RKO (cell line): ENCODE measurements at places on chromosomes 5 and 9.
A peak's percentile ranks its signal among the peaks of the same experiment; 100 is the strongest.

- peak; percentile 77 for DNase-seq
These were observed 183.0 kb upstream of the FTMT start for GRCh38 chr5:121668635-121669034.

DNA sequence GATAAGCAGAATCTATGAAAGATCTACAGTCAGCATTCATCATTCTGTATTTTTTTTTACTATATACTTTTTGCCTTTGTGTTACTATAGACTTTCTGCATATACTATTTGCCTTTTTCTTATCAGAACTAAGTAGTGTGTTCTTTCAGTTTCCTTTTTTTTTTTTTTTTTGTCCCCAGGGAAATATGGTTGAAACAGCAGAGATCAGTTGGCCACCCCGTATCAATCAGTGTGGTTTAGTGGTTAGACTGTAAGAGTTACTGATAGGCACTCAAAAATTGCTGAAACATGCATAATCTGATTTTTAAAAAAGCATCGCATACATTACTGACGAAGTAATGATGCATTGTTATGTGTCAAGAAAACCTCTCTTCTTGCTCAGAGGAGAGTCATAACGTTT, 990.8 kb upstream of the EDIL3 start:
- DNase-seq: no peak

DNA sequence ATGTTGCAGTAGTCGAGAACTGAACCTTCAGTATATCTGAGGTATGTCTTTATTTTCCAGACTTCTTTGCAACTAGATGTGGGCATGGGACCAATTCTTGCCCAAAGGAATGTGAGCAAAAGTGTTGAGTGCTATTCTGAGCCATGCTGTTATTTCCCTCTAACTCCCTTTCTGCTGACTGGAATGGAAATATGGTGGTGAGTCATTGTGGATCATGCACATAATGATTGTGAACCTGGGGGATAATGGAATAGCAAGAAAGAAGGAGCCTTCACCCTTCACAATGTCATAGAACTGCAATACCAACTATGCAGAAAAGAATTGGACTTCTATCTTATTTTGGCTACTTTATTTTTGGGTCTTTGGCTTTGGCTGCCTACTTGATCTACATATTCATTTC, 10.3 kb upstream of the DOCK2 start:
- peak; percentile 6 for DNase-seq

GRCh38 chr5:141909212-141909611, 14.5 kb upstream of the DELE1 start:
- no peak for DNase-seq

DNA sequence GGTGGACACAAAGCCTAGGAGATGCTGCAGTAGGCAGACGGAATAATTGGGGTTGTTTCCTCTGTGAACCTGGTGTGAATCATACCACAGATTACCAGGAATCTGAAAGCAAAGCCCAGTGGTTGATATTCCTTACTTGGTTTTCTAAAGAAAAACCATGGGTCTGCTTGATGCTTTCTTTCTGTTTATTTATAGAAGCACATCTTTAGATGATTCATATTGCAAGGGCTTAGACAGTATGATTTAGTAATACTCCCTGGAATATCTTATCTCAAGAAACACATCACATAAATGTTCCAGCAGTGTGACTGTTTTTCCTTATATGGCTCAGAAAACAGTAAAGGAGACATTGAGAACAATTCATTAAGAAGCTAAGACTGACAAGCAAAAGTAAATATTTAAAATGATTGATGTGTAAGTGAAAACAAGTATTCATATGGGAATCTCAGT, 623.3 kb downstream of the RAB3C start:
- DNase-seq: no peak

GRCh38 chr9:110129425-110129824, 78.5 kb downstream of the C9orf152 start:
- no peak for DNase-seq

GRCh38 chr5:69367697-69368279, 1.5 kb downstream of the AK6 start:
- DNase-seq: peak; percentile 39

GRCh38 chr5:960551-960950, 48.1 kb upstream of the NKD2 start:
- no peak for DNase-seq

GRCh38 chr9:88835772-88836171, 155.5 kb upstream of the S1PR3 start:
- no peak for DNase-seq

DNA sequence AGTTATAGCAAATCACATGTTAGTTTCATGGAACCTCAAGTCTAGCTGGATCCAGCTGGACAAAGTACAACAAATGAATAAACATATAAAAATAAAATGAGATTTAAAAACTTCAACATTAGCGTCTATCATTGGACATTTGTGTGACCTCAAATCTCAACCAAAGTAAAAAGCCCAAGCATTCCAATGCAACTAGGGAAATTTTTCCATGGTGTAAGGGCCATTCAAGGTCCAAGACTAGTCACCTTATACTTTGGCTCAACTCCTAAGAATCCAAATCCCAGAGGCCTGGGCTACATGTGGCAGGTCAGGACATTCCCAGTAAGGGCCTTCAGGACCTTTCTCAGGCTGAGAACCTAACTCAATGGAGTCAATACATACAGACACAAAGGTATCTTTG, 137.4 kb upstream of the DMAC1 start:
- DNase-seq: no peak

DNA sequence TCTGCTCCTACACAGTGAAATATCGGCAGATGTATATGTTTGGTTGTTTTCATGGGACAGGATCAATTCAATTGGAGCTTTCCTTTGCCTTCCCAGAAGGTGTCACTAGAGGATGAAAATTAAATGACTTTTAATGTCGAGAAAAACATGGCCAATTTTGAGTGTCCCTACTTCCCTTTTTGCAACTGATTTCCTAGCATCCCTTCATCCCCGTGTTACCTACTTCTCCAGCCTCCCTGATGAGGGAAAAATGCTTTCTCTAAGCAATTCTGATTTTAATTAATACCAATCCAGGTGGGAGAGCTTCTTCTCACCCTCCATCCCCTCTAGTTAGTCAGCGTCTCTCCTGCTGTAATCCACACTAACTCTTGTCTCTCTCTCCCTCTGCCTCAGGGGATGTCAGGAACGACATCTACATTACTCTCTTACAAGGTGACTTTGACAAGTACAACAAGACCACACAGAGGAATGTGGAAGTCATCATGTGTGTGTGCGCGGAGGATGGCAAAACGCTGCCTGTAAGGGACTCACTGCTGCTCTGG, 64.9 kb downstream of the DOCK2 start:
- peak; percentile 15 for DNase-seq

DNA sequence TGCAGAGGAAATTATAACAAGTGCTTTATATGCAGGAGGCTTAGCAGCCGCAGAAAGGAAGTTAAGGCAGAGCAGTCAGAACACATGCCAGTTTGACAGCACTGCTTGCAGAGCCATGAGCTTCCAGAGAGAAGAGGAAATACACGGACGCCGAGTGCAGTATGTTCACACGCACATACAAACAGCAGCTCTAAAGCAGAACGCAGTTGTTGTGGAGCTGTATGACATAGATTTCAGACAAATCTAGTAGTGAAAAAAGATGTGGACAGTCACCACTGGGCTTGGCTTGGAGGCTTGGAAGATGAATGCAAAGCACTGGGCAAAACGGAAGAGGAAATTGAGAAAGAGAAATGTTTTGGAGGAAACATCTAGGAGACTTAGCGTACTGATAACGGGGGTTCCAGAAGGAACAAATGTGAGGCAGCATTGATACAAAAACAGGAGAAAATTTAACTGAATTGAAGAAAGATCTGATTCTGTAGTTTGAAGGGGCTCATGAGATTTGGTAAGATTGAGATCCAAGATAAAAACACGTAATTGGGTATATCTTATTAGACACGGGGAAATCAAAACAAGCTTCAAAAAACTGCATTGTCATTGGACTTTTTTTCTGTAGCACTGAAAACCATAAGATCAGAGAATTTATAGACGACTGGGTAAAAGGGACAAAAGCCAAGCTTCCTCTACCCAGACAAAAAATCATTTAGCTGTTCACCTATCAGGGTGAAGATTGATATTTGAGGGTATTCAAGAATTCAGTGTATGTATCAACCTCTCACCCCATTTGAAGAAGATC, 19.6 kb upstream of the ROPN1L start:
- no peak for DNase-seq

DNA sequence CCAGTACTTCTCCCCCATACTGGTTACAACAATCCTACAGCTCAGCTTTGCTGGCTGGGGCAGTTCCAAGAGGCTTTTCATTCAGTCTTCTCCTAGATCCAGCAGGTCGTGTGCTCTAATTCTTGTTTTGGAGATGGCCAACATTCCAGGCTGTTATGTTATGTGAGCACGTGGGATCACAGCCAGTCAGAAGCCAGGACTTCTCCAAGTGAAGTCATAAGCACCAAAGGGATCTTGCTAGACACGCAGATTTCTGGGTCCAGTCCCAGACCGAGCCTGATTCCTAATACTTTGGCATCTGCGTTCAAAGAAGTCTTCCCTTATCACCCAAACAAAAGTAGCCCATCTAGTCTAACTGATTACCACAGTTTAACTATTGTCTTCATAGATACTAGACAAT, 1.4 kb upstream of the LARP1 start:
- DNase-seq: peak; percentile 88

DNA sequence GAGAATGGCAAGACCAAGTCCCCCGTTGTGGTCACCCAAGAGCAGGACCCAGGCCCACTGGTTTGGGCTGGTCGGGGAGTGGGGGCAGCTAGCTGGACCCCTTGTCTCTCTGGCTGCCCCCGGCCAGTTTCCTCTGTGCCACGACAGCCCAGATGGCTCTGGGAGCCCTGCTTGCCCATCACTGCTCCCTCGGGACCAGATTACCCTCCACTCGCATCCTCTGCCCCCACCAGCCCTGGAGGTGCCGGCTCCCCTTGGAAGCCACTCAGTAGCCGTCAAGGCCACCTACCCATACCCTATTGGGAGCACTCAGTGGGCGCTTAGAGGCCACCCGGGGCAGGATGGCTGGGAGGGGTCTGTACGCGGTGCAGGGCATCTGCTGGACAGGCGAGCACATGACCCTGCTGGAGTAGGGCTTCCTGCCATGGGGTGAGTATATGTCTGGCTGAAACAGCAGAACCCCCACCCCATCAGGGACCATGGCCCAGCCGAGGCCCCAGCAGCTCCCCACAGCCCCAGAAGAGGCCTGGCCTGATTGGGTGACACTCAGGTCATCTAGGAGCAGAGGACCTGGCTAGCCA, 70.0 kb downstream of the ZNF354C start:
- no peak for DNase-seq

DNA sequence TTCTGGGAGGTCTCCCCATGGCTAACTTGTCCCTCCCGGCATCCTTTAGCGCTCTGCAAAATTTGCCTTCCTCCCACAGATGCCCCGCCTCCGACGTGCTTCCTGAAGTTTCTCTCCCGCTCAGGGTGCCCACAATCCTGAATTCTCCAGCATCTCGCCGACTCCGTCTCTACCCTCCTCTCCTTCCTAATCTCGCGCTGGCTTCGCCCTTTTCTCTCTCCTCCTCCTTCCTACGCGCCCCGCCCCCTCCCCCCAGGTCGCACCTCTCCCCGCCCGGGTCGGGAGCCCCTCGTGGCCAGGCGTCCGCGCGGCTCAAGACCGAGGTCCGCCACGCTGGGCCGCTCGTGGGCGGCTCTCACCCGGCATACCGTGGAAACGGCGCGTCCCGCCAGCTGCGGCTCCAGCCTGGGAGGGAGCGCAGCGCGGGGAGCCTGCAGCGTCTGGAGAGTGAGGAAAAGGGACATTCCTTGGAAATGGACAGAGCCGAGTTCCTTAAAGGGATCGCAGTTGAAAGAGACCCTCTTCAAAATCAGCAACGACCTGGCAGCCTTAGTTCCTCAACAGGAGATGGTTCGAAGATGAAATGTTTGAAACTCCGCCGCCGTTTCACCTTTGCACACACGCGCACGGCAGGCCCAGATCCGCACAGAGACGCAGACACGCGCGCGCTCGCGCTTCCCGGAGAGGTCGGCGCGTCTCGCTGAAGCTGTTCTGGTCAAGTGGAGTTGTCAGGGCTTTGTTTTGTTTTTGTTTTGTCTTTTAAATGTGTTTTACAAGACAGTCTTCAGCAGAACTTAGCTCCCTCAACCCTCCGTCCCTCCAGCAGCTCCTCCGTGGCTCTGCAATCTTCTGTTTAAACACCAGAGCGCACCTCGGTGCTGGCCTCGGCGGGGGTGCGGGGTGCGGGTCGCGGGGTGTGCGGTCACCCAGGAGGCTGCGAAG, 5.0 kb upstream of the IRX2 start:
- DNase-seq: no peak

- DNase-seq: peak; percentile 62
These were observed 31.7 kb downstream of the MRPL22 start for GRCh38 chr5:154972476-154973080.

DNA sequence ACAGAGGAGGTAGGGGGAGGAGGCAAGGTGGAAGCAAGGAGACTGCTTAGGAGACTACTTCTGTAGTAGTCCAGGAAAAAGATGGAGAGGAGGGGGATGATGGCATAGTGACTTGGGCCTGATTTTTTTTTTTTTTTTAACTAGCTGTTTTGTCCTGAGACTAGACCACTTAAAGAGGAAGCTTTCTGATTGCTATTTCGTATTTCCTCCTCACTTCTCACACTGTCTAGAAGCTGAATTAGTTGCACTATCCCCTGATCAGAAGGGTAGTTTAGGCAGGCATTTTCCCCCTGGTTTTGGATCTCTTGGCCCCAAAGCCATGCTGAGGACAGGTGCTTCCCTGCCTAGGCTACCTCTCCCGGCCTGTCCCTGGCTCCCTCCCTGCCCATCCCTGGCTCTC, 14.9 kb downstream of the LARP1 start:
- no peak for DNase-seq

GRCh38 chr9:114592356-114592755, 4.8 kb downstream of the ATP6V1G1 start:
- DNase-seq: no peak

GRCh38 chr9:123741214-123741613, 188.7 kb downstream of the DENND1A start:
- no peak for DNase-seq

DNA sequence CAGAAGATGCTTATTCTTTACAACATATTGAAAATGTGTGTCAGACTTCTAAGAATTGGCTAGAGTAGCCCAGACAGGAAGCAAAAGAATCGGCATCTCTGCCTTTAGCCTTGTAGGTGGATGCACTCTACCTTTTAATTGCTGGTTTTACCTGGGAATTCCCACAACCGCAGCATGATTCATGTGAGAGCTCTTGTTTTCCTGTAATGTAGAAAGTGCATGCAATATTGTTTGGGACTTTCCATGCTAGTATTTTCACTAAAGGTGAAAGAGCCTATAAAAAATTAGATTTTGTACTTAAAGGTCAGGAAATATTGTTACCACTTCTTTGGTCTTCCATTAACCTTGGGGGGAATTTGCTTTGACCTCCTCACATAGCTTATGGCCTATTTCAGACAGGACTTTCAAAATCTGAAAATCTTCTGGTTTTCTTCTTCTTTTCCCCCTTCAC, 89.8 kb downstream of the NTRK2 start:
- no peak for DNase-seq

DNA sequence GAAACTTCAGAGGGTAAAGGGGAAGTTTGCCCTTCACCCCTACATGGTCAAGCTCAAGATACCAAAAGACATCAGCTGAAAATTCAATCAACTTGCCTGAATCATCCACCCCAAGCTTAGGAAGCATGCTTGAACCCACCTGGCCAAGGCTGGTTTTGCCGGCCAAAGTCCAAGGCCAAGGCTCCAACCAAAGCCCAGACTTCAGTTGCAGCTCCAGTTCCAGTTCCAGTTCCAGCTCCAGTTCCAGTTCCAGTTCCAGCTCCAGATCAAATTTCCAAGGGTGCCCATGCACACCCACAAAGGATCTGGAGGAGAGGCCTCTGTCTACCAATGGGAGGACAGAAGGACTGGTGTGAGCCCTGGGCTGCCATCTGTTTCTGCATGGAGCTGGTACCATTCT, 4.6 kb upstream of the SERINC5 start:
- no peak for DNase-seq

GRCh38 chr5:83374547-83374946, 97.0 kb upstream of the VCAN start:
- DNase-seq: no peak
